ENCODE measurements at places on chromosomes 3 and 15. TPM values are rescaled to one million over a fixed set of nuclear protein-coding genes. Genes with fewer than 3 reads are reported as not detected.

The MIX23 gene
- total RNA-seq = 3.5 TPM

The BCHE gene
- total RNA-seq = 1.3 TPM

The SLC12A1 gene
- not detected for total RNA-seq

The AHSG gene
- total RNA-seq = not detected

The MESP2 gene
- total RNA-seq = not detected

The CIDEC gene
- 3.3 TPM for total RNA-seq

The THAP10 gene
- total RNA-seq = 0.72 TPM

The STRA6 gene
- total RNA-seq = not detected

The CTDSPL2 gene
- 28.5 TPM for total RNA-seq

The GXYLT2 gene
- total RNA-seq = 18.8 TPM

The CPNE9 gene
- not detected for total RNA-seq

The OXTR gene
- not detected for total RNA-seq

The ALDH1A3 gene
- total RNA-seq = 23.0 TPM

The ALDH1L1 gene
- total RNA-seq = 17.4 TPM

The FHIT gene
- 10.5 TPM for total RNA-seq

The ZPLD1 gene
- not detected for total RNA-seq

The BUB1B gene
- total RNA-seq = 6.1 TPM

The CACNA1D gene
- total RNA-seq = 31.7 TPM

The RASL12 gene
- 20.0 TPM for total RNA-seq

The SERPINI2 gene
- not detected for total RNA-seq

The MNS1 gene
- 0.72 TPM for total RNA-seq

The SLITRK3 gene
- not detected for total RNA-seq

The CSTA gene
- total RNA-seq = not detected

The DYNLT2B gene
- total RNA-seq = not detected

The RBP2 gene
- total RNA-seq = not detected

The TNFAIP8L3 gene
- total RNA-seq = 5.9 TPM

The C3orf22 gene
- total RNA-seq = not detected

The HYAL1 gene
- not detected for total RNA-seq

The SGO1 gene
- 0.45 TPM for total RNA-seq

The RTP1 gene
- total RNA-seq = not detected

The SLC6A20 gene
- 0.73 TPM for total RNA-seq

The CLRN1 gene
- not detected for total RNA-seq

The UROC1 gene
- not detected for total RNA-seq

The ABI3BP gene
- total RNA-seq = 30.0 TPM

The TMCO5A gene
- not detected for total RNA-seq

The CDHR4 gene
- total RNA-seq = not detected

The MRPS22 gene
- 41.5 TPM for total RNA-seq

The SPTSSB gene
- total RNA-seq = 23.2 TPM

The FOXB1 gene
- not detected for total RNA-seq

The SRGAP3 gene
- total RNA-seq = 31.7 TPM

The RETNLB gene
- total RNA-seq = not detected

The SCAP gene
- 223 TPM for total RNA-seq

Measured in stomach (tissue), 19 donors.